Activated effector memory CD4-positive, alpha-beta T cell treated with Interleukin-2 at 50 U/mL for 16 hours (primary cell): ENCODE measurements at places on chromosomes 5 and 9.

DNA sequence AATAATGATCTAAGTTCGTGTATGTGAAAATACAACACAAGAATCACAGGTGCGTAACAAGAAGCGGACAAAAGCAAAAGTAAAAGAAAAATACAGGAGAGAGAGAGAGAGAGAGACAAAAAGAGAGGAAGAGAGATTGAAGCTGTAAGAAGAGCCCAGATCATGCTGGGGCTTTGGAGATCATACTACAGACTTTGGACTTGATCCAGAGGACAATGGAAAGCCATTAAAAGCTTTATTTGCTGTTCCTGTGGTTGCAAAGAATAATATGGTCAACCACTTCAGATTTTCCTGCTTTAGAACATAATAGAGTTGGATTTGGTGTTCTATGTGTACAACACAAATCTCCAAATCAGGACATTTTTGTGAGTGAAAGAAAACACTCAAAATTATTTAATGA, 561.4 kb downstream of the CAAP1 start:
- no peak for DNase-seq

- DNase-seq = no peak
Observed at GRCh38 chr9:124969401-124969800, 28.5 kb upstream of the GOLGA1 start.

GRCh38 chr5:139698490-139699146, 50.5 kb downstream of the CXXC5 start:
- no peak for DNase-seq

GRCh38 chr5:74507370-74508005, 133.0 kb downstream of the ENC1 start:
- no peak for DNase-seq

DNA sequence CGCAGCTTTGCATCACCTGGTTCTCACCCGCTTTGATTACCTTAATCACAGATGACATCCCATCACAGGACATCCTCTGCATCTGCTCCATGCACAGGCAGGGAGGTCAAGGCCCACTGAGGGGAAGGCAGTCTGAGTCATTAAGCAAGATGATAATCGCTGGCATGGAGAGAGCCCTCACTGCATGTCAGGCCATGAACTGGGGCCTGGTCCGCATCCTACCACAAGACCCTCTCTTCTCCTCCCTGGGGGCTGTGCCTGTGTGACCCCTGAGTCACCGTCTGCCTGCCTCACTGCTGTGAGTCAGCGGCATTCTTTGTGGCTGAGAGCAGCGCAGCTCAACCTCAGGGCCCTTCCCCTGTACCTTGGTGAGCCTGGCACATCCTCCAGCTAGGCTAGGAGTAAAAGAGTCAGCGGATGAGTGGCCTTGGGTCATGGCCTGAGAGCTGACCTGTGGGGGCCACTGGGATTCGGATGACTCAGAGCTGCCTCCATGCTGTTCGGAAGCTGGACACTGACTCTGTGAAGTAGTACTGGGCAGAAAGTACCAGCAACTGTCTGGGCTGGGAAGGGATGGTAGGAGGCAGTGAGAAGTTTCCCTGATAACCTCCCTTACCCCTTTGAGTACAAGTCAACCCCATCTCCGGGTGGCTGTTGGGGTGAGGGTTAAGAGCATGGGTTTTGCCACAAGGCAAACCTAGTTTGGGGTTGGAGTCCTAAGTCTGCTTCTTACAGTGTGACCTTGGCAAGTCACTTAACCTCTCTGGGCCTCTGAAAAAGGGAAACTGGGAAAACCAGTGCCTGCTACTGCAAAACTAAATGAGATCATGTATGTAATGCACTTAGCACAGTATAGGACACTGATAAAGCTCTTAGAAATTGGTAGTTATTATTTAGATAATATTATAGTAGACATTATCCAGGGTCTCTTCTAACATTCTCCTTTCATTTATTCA, 14.6 kb upstream of the ARSI start:
- no peak for DNase-seq

DNA sequence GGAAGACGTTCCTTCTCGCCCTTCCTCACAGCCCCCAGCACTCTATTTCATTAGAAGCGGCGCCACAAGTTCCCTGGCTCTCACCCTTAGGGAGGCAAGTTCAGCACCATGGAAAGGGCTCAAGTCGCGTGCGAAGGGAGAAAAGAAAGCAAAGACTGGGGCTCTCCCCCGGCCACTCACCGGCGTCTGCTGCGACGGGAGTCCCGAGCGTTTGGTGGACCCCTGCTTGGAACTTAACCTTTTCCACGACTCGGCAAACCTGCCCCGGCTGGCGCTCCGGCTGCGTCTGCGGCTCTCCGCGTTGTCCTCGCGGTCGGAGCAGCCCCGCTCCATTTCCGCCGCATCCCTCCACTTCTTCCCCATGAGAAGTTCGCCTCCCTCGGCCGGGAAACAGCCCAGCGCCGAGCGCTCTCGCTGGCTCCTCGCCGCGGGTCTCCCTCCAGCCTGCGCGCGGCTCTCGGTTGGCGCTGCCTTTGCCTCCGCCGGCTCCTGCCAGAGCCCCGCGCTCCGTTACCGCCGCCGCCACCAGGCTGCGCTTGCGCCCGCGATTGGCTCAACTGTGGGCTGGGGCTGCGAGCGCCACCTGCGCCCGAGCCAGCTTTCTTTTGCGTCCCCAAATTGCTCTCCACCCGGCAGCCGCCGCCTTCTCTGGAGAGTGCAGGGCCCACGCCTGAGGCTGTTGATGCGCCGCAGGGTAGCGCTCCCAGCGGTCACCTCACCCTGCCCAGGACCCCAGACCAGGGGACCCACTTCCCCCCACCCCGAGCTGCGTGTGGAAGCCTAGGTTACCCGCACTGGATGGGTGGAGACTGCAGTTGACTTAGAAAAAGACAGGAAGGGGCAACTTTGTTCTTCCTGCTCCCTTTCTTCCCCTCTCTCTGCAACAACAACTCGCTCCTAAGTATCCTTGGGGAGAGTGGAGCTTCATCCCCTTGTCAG, 321.6 kb downstream of the CEMIP2 start:
- no peak for DNase-seq
